GM04504 (cell line): ENCODE measurements at places on chromosomes 12 and 14.

DNA sequence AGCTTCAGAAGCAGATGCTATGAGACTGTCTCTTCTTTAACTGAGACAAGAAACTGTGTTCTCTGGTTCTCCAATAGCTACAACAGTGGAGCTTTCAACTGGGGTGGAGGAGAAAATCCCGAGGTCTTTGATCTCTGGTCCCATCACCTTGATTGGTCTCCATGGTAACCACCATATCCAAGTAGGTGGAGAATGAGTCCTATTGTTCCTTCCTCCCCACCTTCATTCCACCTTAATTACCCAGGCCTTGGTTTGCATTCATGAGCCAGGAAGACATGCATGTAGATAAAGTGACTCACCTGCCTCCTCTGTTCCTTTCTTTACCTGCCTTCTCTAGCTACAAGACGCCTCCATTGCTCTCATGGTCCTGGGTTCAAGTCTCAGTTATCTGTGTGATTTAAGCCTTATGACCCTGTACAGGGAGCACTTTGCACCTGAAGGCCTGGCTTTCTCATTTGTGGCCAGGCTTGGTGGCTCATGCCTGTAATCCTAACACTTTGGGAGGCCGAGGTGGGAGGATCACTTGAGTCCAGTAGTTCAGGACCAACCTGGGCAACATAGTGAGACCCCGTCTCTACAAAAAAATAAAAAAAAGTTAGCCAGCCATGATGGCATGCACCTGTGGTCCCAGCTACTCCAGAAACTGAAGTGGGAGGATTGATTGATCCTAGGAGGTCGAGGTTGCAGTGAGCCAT lies 157.7 kb upstream of the TBX3 start:
- DNase-seq = no peak

GRCh38 chr12:57008178-57008577 lies 1.8 kb upstream of the ZBTB39 start:
- DNase-seq = peak; percentile 48

DNA sequence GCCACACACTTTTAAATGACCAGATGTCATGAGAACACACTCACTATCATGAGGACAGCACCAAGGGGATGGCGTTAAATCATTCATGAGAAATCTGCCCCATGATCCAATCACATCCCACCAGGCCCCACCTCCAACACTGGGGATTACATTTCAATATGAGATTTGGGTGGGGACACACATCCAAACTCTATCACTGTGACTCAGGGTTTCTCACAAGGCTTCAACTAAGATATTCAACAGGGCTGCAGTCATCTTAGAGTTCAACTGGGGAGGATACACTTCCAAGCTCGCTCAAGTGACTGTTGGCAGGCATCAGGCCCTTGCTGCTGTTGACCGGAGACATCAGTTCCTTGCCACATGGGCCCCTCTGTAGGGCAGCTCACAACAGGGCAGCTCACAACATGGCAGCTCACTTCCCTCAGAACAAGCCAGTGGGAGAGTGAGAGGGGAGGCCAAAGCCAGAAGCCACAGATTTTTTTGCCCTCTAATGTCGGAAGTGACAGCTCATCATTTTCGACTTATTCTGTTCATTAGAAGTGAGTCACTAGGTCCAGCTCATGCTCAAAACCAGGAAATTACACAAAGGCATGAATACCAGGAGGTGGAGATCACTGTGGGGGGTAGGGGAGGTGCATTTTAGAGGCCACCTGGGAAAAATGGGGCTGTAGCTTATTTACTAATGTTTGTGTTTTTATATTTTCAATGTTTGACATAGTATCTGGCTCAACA lies 50.8 kb upstream of the PTHLH start:
- peak; percentile 77 for DNase-seq

DNA sequence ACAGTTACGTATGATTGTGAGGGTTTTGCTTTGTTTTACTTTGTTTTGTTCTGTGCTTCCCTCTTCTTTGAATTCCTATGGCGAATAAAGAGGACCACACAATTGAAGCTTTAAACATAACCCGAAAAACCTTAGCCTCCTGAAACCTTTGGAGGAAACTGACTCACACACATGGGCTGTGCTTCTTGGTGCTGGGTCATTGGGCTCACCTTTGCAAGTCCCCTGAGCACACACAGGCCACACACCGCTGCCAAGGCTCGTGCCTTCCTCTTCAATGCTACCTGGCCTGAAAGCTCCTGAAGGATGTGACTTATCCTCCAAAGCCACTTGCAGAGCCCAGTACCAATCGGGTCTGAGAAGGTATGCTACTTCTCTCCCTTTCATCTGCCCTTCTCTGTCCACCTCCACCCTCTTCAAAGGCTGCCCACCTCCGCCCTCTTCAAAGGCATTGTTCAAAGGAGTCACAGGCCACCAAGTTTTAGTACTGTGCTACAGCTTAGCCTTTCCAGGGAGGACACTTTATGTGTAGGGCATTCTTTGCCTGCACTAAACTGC lies 114.6 kb downstream of the FOXN3 start:
- no peak for DNase-seq

- DNase-seq = peak; percentile 66
These were observed 674 bp downstream of the VDR start for GRCh38 chr12:47903927-47904712.

- DNase-seq = no peak
These were observed 2.7 kb downstream of the BTBD7 start for GRCh38 chr14:93329965-93330608.

- DNase-seq = no peak
These were observed 41.3 kb upstream of the TESC start for GRCh38 chr12:117140397-117141096.

DNA sequence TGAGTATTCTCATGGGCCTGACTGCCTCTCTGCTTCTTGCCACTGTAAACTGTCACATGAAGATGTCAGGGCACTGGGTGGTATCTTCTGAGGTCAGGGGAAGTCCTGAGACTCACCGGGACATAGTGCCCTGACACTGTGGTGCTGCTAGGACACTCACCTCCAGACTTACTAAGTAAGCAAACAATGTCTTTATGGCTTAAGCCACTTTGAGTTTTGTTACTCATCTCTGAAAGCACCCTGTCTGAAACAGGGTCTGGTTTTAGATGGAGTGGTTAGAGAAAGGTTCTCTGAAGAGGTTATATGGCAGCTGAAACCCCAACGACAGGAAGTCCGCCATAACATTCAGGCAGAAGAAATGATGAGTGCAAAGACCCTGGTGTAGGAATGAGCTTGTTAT lies 22.7 kb downstream of the GPR19 start:
- DNase-seq = no peak

GRCh38 chr12:108948367-108948766 lies 68.5 kb downstream of the DAO start:
- no peak for DNase-seq

GRCh38 chr12:120369603-120370342 lies 809 bp upstream of the MSI1 start:
- DNase-seq = no peak

DNA sequence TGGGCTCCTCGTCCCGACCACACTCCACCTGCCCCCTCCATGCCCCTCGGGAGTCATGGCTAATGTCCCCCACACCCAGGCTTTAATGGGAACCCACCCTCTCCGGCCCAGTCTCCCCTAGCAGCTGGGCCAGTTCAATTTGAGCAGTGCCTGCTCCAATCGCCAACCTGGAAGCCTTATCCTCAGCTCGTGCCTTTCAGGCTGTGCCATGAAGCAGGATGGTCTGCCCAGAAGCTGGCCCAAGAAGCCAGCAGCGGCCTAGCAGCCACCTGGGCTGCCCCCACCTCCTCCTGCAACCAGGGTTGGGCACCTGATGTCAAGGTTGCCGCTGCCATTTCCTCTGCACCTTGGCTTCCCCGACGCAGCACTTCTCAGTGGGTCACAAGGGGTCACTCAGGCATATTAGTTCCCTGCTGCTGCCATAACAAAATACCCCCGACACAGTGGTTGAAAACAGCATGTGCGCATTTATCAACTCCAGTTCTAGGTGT lies 2.3 kb upstream of the CLBA1 start:
- DNase-seq = no peak

- no peak for DNase-seq
These were observed 835 bp downstream of the FGD4 start for GRCh38 chr12:32400114-32400672.

DNA sequence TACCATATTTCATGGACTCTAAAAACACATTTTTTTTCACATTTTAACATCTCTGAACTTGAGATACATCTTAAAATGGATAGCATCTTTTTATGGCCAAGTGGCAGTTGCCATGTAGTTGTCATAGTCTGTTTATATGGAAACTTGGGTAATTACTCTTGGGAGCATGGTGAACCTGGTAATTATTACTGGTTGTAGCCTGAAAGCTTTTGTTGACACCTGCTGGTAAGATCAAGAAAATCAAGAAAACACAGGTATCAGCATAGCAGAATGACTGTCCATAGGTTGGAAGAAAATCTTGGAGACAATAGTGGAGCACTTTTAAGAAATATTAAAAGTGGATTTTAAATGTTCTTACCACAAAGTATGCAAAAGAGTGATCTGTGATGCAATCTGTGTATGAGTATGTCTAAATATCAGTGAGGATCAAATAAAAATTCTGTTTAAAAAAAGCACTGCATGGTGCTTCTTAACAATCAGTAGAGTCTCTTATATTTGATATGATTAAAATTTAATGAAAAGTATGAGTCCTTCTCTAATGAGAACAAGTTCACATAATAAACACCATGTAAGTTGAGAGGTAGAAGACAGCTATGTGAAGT lies 44.2 kb downstream of the TTC8 start:
- no peak for DNase-seq

DNA sequence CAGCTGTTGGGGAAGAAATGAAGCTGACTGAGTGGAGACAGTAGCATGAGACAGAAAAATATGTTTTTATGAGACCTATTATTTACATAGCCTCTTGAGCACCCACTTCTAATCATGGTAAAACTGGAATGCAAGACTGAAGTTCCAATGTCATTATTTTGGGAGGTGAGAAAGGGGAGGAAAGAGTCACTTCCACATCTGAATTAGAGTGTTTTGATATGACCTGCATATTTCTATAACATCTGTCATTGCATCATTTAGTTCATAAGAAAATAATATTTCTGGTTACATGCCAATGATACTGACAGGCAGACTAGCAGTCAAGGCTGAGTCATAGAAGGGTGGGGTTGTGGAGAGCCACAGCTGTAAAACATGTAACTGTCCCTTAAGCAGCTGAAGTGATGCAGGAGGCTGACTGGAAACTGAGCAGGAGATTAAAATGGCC lies 26.7 kb downstream of the NTN4 start:
- DNase-seq = peak; percentile 65

DNA sequence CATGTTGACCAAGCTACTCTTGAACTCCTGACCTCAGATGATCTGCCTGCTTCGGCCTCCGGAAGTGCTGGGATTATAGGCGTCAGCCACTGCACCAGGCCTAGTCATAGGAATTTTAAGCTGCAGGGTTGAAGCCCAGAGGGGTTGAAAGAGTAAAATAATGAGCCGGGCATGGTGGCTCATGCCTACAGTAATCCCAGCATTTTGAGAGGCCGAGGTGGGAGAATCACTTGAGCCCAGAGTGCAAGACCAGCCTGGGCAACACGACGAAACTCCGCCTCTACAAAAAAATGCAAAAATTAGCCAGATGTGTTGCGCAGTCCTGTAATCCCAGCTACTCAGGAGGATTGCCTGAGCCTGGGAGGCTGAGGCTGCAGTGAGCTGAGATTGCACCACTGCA lies 69.6 kb downstream of the GALNT8 start:
- no peak for DNase-seq

DNA sequence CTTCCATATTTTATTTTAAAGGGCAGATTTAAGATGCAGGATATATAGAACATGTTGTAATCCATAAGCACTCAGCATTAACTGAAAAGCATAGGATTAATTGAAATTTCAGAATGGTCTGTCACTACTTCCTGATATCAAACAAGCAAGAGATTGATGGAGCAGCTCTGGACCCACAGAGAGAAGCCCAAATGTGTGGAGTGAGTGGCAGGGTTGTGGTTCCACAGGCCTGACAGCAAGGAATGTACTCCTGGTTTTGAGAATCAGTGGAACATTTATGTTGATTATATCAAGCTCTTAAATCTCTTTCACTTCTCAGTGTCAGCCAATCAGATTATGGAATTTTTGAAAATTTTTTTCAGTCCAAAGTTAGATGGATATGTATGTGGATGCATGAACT lies 267.6 kb upstream of the PRICKLE1 start:
- DNase-seq = no peak

DNA sequence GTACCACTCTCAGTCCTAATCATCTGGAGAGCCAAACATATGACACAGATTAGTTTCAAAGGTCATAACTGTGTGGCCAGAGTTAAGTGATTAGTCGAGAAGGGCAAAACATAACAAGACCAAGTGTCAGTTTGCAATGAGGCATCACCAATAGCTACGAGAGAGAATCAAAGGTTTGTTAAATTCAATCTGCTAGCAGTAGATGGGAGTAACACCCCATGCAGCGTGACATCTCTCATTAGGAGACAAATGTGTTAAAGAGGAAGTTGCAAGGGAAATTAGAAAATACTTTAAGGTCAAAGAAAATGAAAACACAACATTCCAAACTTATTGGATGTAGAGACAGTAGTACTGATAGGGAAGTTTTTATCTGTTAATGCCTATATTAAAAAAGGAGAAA lies 135.7 kb upstream of the SYT10 start:
- DNase-seq = no peak

GRCh38 chr12:48818831-48819590 lies 715 bp downstream of the CACNB3 start:
- no peak for DNase-seq

DNA sequence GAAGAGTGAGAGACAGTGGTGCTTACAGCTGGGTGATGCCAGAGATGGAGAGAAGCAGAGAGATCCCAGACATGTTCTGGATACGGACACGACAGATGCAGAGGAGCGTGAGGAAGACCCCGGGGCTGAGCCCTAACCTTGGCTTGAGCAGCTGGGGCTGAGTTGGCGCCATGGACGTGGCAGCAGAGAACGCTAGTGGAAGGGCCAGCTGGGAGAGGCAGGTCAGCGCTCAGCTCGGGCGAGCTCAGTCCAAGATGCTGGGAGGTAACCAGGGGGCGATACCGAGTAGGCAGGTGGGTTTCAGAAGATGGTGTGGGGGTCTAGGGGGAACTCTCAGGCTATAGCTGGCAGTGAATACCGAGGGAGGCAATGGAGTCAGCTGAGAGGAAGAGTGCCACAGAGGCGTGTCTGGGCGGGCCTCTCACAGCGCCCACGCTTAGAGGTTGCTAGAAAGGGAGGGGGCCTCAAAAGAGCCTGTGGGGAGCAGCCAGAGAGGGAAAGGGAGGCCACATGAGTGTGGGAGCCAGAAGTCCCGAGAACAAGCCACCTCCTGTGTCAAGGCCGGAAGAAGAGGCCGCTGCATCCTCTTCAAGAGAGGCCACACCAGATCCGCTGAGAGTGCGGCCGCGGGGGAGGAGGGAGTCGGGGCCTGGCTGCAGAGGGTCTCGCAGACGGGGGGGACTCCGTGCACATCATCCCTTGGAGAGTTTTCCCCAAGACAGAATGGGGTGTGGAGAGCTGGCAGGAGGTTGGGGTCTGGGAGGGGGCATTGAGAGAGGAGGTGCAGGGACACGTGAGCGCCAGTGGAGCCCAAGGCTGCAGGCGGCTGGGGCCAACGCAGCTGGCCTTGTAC lies 57.0 kb upstream of the DIO3 start:
- no peak for DNase-seq

DNA sequence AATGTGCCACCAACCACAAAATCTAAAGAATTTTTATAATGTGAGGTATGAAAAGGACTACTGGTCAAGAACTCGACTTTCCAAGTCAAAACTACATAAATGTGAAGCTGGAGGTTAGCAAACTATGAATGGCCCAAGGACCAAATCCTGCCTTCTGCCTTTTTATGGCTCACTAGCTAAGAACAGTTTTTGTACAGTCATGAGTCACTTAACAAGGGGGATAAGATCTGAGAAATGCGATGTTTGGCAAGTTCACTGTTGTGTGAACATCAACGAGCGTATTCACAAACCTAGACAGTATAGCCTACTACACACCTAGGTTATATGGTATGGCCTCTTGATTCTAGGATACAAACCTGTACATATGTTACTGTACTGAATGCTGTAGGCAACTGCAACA lies 28.2 kb downstream of the FERMT2 start:
- DNase-seq = no peak
